ENCODE measurements at places on chromosomes 11 and 22. TPM values are rescaled to one million over a fixed set of nuclear protein-coding genes. Genes with fewer than 3 reads are reported as not detected.

DNA sequence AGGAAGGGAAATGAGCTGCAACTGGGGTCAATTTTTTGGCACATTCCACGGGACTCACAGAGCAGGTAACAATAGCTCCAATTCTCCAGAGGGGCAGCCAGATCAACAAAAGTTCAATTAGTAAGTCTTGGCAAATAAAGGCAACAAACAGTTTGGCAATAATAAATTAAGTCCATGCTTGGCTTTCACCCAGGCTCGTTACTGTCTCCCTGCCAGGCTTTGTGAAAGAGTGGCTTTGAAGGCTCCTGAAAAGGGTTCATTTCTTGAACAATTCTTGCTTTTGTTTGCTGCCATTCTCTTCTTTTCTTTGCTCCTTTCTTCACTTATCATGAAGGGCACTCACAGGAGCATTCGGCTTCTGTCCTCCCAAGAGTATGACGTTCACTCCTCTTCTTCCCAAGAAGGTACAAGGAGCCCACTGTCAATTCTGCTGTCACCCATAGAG is 123.3 kb downstream of the APIP start:
- DNase-seq = peak; percentile 23

Gene OR10A2
- not detected for total RNA-seq

Gene TSSK2
- not detected for total RNA-seq

GRCh38 chr11:96235751-96236150 is 107.2 kb downstream of the MAML2 start:
- DNase-seq = no peak

DNA sequence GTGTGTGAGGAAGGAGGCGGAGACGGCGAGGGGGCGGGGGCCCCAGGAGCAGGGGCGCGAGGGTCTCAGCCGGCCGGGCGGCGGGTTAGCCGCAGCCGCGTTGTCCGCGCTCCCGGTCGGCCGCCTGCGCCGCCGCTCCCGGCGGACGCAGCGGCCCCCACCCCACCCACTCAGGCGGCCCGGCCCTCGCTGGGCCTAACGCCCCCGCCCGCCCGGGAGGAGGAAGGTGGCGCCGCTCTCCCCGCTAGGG is at the start of gene FCHSD2:
FCHSD2 (minus strand) TSS at position 191 of the 250 bp plus-strand sequence. CDS start 441 bp downstream, outside the sequence.
- DNase-seq = no peak

DNA sequence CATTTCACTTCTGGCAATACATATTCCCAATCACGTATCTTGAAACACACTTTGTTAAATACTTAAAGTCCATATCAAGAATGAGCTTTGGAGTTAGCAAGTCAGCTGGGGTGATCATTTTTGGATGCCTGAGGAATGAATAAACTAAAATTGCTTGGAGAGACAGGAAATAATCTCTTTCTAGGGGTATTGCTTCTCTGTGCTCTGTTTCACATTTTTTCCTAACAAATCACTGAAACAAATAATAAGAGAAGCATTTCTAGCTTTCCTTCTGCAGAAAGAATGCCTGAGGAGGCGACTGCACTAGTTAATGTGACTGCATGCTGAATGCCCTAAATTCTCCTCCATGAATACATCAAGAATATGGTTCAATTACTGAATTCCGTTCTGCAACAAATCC is 541.4 kb upstream of the CCDC90B start:
- no peak for DNase-seq

Gene GAB4
- total RNA-seq = not detected

Gene GAL
- total RNA-seq = not detected

Gene RCOR2
- total RNA-seq = 3.0 TPM

GRCh38 chr11:63508009-63508408 is 2.1 kb downstream of the LGALS12 start:
- DNase-seq = peak; percentile 66

- peak; percentile 83 for DNase-seq
Measured at GRCh38 chr11:61918938-61919704, 1.8 kb upstream of the RAB3IL1 start.

- DNase-seq = peak; percentile 35
Measured at GRCh38 chr11:121672630-121673487, 220.1 kb upstream of the SORL1-AS1 start.

DNA sequence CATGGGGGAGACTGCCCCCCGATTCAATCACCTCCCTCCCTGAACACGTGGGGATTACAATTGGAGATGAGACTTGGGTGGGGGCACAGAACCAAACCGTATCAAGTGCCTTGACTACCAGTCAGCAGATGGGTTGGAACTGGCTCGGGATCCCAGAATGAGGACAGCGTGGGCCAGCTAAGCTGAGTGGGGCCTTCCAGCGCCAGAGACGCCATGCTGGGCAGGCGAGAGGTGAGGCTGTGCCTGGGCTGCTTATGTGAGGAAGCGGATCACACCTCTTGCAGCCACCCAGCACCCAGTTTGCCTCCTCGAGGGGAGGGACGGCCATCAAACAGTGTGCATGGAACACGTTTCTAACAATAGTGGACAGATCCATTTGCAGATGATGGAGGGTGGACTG is 195.1 kb downstream of the TBC1D22A start:
- no peak for DNase-seq

DNA sequence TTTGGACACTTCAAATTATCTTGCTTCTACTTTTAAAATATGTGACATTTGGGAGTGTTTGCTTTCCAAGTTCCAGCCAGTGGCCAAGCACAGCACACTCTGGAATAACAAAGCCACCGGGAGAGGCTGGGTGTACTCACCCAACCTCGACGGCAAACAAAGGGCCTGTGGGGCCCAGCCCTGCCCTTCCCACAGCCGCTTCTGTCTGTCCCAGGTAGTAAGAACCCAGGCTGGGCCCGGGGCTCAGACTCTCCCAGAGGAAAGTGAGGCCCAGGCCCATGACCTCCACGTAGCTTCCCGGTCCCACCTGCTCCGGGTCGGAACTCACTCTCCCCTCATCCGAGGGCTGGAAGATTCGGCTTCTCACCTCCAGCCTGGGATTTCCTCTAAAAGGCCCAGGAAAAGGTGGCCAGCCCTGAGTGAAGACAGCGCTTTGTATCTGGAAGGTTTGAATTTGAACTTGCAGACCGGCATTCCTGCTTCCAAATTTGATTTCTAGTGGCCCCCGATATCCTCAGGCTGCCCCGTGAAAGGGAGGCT is 93.5 kb downstream of the CELSR1 start:
- DNase-seq = no peak

DNA sequence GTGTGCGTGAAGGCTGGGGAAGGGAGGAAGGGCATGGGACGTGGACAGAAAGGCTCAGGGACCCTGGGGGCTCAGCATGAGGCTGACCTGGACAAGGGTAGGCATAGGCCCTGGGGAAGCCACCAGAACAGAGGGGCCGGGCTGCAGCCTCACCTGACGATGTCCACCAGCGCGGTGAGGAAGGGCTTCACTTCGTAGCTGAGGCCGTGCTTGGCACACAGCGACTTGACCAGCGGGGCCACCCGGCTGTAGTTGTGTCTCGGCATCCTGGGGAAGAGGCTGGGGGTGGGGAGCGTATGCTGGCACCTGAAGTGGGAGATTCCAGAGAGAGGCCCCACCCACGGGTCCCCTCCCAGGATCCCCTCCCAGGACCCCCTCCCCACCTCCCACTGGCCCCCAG is 15.6 kb downstream of the FADS3 start:
- no peak for DNase-seq

DNA sequence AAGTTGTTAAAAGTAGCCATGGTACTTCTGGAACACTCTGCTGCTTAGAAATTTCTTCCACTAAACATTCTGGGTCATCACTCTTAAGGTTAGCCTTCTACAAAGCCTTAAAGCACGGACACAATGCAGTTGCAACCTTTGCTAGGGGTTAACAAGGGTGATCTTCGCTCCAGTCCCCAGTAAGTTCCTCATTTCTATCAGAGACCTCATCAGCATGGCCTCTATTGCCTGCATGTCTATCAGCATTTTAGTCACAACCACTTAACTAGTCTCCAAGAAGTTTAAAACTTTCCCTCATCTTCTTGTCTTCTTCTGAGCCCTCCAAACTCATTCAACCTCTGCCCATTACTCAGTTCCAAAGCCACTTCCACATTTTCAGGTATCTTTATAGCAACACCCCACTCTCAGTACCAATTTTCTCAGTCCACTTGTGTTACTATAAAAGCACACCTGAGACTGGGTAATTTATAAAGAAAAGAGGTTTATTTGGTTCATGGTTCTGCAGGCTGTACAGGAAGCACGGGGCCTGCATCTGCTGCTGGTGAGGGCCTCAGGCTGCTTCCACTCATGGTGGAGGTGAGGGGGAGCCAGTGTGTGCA is 48.7 kb upstream of the TH start:
- no peak for DNase-seq

DNA sequence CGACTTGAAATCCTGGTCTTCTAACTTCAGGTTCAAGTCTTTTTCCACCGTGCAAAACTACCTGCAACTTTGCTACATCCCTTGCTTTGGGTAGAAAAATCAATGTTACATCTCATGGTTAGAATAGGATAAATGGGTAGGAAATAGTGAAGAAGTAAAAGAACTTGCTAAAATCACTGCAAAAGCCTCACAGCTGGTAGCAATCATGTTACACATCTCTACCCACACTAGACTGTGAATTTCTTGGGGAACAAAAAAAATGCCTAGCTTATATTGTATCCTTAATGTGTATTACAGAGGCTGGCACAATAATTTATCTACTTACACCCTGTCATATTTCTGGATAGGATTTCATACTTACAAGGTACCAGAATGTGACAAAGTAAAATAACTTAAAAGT is 133.8 kb downstream of the FAM181B start:
- no peak for DNase-seq

DNA sequence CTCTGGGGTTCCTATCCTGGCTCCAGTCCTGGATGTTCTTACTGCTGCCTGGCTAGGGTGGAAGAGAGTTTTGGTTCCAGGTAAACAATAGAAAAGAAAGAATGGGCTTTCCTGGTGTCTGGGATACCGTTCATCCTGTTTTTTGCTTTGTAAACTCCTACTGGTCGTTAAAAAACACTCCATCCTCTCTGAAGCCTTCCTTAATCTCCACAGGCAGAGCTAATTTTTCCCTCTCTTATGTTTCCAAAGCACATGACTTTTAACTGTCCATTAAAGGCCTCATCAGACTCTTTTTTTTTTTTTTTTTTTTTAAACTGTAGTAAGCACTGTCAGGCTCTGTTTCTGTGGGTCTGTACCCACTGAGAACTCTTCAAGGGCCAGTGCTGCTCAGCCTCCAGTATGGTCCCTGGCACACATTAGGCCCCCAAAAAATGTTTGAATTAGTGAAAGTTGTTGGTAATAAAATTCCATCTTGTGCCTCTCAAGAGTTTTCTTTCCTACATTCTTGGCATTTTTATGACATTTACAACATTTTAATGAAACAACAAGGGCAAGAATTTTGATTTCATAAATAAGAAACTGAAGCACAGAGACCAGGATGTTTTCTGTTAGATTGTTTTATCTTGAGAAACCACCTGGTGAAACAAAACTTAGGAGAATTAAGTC is 104.2 kb downstream of the TEAD1 start:
- no peak for DNase-seq

- DNase-seq = peak; percentile 86
Measured at GRCh38 chr11:57597916-57598830, 688 bp downstream of the SERPING1 start.

- DNase-seq = no peak
Measured at GRCh38 chr11:28770806-28771205, 662.6 kb downstream of the METTL15 start.

DNA sequence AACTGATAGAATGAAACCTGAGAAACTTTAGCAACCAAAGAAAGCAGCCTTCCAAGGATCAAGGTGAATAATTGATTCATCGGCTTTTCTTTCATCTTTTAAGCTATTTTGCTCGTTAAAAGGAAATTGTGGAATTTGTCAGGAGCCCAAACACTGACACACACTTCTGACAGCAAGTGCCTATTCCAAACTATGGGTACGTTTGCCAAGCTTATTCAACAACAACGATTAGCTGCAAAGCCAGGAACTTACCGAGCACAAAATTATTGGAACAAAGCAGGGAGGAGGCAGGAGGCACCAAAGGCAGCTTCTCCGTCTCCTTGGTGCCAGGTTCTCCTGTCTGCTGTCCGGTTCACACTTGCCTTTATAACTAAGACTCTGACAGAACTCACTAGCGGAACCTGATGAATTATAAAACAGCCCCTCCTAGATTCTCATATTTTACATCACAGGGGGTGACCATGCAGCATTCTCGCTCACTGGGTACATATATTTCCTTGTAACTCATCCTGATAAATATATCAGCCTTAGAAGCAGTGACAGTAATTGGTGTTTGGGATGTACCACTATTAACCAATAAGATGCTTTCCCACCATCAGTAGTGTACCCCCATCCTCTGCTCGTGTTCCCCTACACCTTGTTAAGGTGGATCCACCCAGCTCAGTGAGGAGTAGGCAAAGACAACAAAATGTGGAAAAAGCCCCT is 395.9 kb upstream of the CCDC90B start:
- peak; percentile 16 for DNase-seq

Data from tongue (tissue), 3 donors.